ENCODE measurements at places on chromosomes 6 and 20.
A peak's percentile ranks its signal among the peaks of the same experiment; 100 is the strongest.

GRCh38 chr20:32560989-32561830, 23.9 kb downstream of the NOL4L start:
- DNase-seq: no peak

DNA sequence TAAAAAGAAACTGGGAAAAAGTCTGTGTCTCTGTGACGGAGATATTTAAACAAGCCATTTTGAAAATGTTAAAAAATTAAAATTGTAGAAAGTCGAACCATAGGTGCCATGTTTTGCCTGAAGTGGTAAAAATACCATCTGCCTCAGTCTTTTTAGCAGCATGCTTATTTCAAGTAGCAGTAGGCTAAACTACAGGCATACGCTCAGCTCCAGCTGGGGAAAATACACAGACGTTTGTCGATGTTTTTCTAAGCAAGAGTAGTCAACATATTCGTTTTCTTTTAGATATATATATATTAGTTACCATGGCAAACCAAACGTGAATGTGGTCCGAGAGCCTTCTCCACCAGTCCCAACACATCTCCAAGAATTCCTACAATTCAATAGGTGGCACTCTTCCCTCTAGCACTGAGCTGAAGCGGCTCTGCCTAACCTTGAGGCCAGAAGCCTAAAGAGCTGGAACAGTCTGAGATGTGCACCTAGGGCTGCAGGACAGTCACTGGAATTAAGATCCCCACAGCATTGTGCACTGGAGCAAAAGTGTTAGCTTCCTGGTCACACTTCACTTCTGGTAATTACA, 70.2 kb upstream of the BEND3 start:
- no peak for DNase-seq

DNA sequence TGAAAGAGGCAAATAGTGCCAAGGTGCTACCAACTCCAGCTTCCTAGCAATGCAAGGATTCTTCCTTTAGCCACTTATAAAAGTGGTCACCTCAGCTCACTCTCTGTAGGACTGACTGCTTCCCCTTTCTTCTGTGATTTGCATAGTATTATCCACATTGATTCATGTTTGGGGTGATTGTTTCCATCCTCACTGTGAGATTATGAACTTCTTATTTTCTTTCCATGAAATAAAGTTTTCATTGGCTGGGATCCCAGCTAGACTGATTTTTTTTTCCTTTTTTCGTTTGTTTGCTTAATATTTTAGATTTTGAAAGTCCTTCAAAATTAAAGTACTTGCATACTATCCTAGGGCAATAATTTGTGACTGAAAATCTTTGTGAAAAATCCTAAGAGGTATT, 50.5 kb downstream of the EYA4 start:
- DNase-seq: no peak

GRCh38 chr20:50129662-50130355, 16.9 kb upstream of the UBE2V1 start:
- DNase-seq: no peak

GRCh38 chr6:28280595-28281287, 631 bp upstream of the PGBD1 start:
- no peak for DNase-seq

- peak; percentile 56 for DNase-seq
Measured at GRCh38 chr6:33787954-33788693, 806 bp downstream of the LEMD2 start.

GRCh38 chr6:56040889-56041301, 165.5 kb upstream of the BMP5 start:
- peak; percentile 60 for DNase-seq
